ENCODE measurements at places on chromosomes 2 and 18. TPM values are rescaled to one million over a fixed set of nuclear protein-coding genes. Genes with fewer than 3 reads are reported as not detected.

Gene PLEK
- 41.3 TPM for total RNA-seq

Gene TMEM200C
- 0.19 TPM for total RNA-seq

DNA sequence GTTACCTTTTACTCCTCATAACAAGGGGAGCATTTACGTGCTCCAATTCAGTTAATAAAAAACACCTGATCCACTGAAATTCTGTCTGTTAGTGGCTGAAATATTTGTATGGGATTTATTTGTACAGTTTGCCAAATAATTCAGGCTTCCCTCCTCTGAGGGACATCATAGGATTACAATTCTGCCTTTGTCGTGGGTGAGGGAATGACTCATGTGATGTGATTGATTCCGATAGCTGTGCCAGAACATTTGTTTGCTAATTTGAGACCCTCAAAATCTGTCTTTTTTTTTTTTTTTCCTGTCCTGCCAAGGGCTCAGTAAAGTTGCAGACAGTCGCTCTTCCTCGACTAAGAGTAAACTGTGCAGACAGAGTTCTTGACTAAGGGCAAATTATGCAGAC is 612.6 kb upstream of the CDH2 start:
- H3K4me1 ChIP-seq = no peaks in the 10 kb centered on the region
- no peak for DNase-seq
- no peaks in the 10 kb centered on the region for H3K36me3 ChIP-seq
- no peak overlapping the region for H3K4me3 ChIP-seq

GRCh38 chr2:215961981-215962380 is 51.4 kb downstream of the MREG start:
- no peak overlapping the region for H3K4me3 ChIP-seq
- no peaks in the 10 kb centered on the region for H3K27me3 ChIP-seq
- no peaks in the 10 kb centered on the region for H3K36me3 ChIP-seq
- DNase-seq = no peak
- H3K4me1 ChIP-seq = no peaks in the 10 kb centered on the region

- H3K27ac ChIP-seq = no peak overlapping the region
- no peaks in the 10 kb centered on the region for H3K27me3 ChIP-seq
Observed at GRCh38 chr2:145935016-145935415, 1415.1 kb upstream of the ZEB2 start.

GRCh38 chr2:69689466-69689865 is 45.9 kb upstream of the AAK1 start:
- no peak overlapping the region for H3K27ac ChIP-seq
- no peak for DNase-seq
- H3K36me3 ChIP-seq = no peaks in the 10 kb centered on the region
- H3K27me3 ChIP-seq = no peaks in the 10 kb centered on the region

- peaks cover 36% of the 10 kb centered on the region for H3K36me3 ChIP-seq
- no peak overlapping the region for H3K27ac ChIP-seq
- H3K4me1 ChIP-seq = no peaks in the 10 kb centered on the region
- no peak for DNase-seq
- H3K4me3 ChIP-seq = no peak overlapping the region
Observed at GRCh38 chr2:69863298-69863697, 30.5 kb upstream of the SNRNP27 start.

Gene CROCC2
- not detected for total RNA-seq

DNA sequence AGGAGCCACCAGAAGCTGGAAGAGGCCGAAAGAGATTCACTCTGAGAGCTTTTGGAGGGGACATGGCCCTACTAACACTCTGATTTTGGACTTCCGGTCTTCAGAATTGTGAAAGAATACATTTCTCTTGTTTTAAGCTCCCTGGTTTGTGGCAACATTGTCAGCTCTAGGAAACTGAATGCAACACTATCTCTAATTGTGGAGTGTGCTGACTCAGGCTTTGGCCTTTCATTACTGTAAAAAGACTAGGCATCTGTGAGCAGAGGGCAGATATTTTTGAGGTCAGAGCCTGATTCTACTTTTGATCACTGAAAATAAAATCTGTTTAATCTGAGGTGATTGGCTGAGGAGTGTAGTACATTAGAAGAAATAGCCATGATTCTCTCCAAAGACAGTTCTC is 185.4 kb upstream of the FAM98A start:
- no peak overlapping the region for H3K27ac ChIP-seq
- H3K4me3 ChIP-seq = no peak overlapping the region
- DNase-seq = no peak
- H3K36me3 ChIP-seq = no peaks in the 10 kb centered on the region
- no peaks in the 10 kb centered on the region for H3K27me3 ChIP-seq

GRCh38 chr2:151922845-151923666 is 94.8 kb upstream of the ARL5A start:
- H3K27ac ChIP-seq = no peak overlapping the region
- no peaks in the 10 kb centered on the region for H3K27me3 ChIP-seq
- no peak for DNase-seq
- H3K4me1 ChIP-seq = peaks cover 2% of the 10 kb centered on the region
- H3K36me3 ChIP-seq = no peaks in the 10 kb centered on the region
- H3K4me3 ChIP-seq = no peak overlapping the region

Gene XDH
- 0.19 TPM for total RNA-seq

DNA sequence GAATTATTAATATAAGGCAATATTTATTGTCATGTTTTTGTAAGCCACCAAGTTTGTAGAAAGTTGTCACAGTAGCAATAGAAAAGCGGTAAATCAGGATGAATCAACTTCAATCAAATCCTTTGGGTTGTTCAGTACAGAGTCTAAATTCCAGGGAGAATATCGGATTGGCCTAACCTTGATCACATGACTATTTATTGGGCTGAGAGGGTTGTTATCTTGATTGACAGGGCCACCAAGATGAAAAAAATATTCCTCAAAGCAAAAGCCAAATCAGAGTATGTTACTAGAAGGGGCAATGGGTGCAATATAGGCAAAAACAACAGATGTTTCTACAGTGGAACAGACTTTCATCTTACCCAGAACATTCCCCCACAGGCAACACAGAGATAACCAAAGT is 270.0 kb downstream of the METTL4 start:
- DNase-seq = no peak
- H3K36me3 ChIP-seq = no peaks in the 10 kb centered on the region
- H3K27me3 ChIP-seq = no peaks in the 10 kb centered on the region
- H3K27ac ChIP-seq = no peak overlapping the region
- H3K4me1 ChIP-seq = no peaks in the 10 kb centered on the region

DNA sequence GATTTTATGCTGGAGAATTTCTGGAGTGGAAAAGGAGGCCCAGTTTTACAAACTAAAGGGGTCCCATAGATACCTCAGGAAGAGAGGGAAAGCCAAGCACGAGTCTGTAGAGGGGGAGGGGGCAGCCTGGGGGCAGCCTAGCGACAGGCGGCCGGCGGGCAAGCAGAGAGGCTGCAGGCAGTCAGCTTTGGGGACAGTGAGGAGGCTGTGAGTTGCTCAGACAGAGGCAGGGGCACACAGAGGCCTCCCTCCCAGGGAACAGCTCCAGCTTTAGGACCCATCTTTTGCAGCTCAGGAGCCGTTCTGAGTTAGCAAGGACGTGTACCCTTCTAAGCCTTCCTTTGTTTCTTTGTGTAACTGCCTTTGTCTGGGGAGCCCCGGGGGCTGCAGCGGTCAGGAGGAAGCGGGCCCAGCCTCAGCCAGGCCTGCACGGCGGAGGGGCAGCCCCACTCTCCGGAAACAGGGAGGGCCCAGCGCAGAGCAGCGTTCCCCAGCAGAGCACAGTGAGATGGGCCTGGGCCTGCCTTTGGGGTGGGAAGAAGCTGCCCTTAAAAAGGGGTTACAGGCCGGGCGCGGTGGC is 41.1 kb upstream of the RALBP1 start:
- H3K27ac ChIP-seq = peak overlapping the region; percentile 73
- H3K27me3 ChIP-seq = no peaks in the 10 kb centered on the region
- no peaks in the 10 kb centered on the region for H3K36me3 ChIP-seq
- peak overlapping the region; percentile 24 for H3K4me3 ChIP-seq
- H3K4me1 ChIP-seq = peaks cover 3% of the 10 kb centered on the region

Gene EMILIN1
- 9.2 TPM for total RNA-seq

DNA sequence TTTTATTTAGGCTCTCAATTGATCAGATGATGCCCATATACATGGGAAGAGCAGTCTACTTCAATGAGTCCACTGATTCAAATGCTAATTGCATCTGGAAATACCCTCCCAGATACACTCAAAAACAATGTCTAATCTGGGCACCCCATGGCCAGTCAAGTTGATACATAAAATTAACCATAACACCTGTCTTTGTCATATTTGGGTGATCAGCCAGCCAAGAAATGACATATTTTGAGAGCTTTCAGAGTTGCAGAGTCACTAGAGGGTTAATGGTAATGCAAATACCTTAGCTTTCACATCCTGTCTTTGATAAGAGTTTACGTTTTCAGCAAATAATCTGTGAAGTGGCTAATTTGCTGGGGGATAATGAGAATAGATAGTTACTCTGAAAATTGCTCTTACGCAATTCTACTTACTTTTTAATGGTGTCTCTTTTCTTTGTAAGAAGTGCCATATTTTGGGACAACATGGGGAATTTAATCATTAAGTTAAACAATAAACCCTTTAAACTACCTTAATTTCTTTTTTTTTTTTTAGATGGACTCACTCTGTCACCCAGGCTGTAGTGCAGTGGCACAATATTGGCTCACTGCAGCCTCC is 49.1 kb downstream of the CCDC195 start:
- no peak overlapping the region for H3K27ac ChIP-seq
- no peak overlapping the region for H3K4me3 ChIP-seq
- no peaks in the 10 kb centered on the region for H3K36me3 ChIP-seq
- H3K27me3 ChIP-seq = no peaks in the 10 kb centered on the region
- no peak for DNase-seq

Gene ATOH8
- total RNA-seq = 2.0 TPM

GRCh38 chr2:191617575-191617974 is 60.4 kb upstream of the NABP1 start:
- H3K4me1 ChIP-seq = no peaks in the 10 kb centered on the region
- no peak overlapping the region for H3K27ac ChIP-seq
- H3K27me3 ChIP-seq = no peaks in the 10 kb centered on the region
- no peak overlapping the region for H3K4me3 ChIP-seq

Gene VWC2L
- total RNA-seq = not detected

Data from thymus (tissue), 14 donors.